Activated T-cell treated with anti-CD3 and anti-CD28 coated beads, Interleukin-2, amount 50 U/mL, for 48 hours (primary cell): ENCODE measurements at places on chromosomes 11 and 22.

- peak; percentile 43 for DNase-seq
Measured at GRCh38 chr11:66981976-66982578, 7.0 kb downstream of the C11orf86 start.

- no peak for DNase-seq
Measured at GRCh38 chr22:45516923-45517675, 14.4 kb downstream of the FBLN1 start.

DNA sequence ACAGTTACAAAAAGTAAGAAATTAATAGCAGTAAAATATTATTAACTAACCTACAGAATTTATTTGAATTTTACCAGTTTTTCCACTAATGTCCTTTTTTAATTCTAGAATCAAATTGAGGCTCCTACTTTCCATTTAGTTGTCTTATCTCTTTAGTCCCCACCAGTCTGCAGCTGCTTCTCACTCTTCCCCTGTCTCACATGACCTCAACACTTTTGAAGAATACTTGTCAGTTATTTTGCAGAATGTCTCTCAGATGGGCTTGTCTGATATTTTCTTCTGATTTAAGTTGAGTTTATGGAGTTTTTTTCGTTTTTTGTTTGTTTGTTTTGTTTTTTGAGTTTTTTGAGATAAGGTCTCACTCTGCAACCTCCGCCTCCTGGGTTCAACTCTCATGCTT lies 74.3 kb upstream of the ADORA2A start:
- no peak for DNase-seq

DNA sequence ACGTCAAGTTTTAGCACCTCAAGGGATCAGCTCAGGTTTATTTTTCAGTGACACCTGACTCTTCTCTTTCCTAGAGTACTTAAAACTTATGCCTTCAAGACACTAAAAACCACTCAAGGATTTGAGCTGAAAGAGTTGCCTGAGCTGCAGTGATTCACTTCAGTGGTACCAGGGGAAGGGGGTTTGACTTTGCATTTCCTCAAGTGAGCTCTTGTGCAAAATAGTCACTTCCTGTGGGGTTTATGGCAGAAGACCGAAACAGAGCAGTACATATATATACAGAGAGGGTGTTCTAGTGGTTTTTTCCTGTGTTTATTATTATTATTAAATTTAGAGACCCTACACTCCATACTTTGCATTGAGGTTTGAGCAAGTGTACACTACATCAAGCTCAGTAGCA lies 60.7 kb downstream of the DBX1 start:
- DNase-seq, result no peak
